ENCODE measurements at places on chromosomes 3 and 15.

DNA sequence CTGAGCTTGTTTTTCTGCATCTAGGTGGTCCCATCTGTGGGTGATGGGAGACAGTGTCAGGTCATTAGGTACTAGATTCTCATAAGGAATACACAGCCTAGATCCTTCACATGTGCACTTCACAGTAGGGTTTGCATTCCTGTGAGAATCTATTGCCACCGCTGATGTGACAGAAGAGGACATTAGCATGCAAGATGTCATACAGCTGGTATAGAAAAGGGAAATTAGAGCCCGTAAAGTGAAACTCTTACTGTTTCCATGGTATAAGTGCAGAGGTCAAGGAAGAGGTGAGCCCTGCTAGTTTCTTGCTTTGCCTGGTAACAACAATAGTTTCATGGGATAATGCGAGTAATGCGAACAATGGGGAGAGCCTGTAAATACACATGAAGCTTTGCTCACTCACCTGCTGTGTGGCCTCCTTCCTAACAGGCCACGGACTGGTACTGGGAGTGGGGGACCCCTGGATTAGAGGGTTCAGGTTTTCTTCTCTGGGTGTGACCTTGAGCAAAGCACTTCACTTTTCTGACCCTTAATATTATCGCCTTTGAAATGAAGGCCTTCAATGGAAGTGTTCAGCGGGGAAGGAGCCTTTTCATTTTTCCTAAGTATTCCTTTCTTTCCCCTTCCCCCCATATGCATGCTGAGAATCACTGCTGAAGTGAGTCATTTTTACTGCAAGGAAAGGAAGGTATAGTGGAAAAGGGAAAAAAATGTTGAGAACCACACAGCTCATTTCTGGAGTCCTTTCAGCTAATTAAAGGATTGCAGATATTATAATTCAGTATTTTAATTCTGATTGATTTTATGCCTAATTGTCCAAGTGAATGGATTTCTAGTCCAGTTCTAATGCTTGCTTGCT, 286.4 kb downstream of the UBE2E2 start:
- DNase-seq: no peak

DNA sequence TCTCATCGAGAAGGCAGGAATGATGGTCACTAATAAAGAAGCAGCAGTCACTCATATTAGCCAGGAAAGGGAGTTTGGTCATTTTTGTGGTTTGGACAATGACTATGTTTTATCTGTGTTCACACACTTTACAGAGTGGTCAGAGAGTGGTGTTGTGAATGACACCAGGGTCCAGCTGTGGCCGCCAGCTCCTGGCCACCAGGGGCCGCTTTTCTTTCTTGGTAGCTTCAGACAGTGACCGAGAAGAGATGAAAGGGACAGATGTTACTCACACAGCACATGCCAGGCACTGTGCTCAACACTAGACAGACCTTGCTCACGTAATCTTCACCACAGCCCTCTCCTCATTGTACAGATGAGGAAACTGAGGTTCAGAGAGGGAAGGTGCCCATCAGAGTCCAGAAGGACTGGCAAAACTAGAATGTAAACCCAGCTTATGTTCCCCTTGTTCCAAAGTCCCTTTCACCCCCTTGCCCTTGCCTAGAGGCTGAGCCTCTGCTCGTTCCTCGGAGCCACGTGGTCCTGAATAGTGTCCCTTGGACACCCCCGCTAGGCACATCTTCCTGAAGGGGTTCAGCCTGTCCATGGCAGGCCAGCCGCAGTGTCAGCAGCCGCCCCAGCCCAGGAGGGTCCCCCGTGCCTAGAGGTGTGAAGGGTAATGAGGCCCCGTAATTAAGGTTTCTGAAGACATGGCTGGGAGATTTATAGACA, 55.6 kb downstream of the CYP11A1 start:
- no peak for DNase-seq

GRCh38 chr3:146948985-146949384, 343.8 kb upstream of the PLSCR5 start:
- DNase-seq: no peak

DNA sequence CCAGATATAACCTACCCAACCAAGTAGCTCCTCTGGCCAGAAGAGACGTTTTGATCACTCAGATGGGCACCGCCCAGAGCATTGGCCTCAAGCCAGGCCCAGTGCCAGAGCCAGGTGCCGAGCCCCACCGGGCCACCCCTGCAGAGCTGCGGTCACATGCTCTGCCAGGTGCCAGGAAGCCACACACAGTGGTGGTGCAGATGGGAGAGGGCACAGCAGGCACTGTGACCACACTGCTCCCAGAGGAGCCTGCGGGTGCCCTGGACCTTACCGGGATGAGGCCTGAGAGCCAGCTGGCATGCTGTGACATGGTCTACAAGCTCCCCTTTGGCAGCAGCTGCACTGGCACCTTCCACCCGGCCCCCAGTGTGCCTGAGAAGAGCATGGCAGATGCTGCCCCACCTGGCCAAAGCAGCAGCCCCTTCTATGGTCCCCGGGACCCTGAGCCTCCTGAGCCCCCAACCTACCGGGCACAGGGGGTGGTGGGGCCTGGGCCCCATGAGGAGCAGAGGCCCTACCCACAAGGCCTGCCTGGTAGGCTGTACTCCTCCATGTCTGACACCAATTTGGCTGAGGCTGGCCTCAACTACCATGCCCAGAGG, 19.1 kb upstream of the APEH start:
- no peak for DNase-seq

- DNase-seq: no peak
Observed at GRCh38 chr3:56347219-56347871, 120.9 kb downstream of the ERC2 start.

- DNase-seq: no peak
Observed at GRCh38 chr3:15102256-15102655, 3.3 kb upstream of the RBSN start.

DNA sequence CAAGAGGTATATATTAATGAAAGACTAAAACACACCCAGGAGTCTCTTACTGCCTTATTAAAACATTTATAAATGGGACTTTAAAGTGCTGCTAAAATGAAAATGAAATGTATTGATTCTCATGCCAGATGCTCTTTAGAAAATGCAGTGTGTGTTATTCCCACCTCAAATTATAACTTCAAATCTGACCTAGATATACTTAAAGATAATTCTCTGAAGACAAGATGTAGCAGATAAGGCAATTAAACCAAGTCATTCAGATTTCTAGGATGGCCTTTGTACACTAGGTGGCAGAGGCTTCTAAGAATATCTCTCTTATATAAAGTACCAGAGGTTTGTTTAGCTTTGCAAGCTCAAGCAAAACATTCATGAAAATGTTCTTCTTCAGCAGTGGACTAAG, 26.9 kb upstream of the GOLGA8B start:
- DNase-seq: no peak

DNA sequence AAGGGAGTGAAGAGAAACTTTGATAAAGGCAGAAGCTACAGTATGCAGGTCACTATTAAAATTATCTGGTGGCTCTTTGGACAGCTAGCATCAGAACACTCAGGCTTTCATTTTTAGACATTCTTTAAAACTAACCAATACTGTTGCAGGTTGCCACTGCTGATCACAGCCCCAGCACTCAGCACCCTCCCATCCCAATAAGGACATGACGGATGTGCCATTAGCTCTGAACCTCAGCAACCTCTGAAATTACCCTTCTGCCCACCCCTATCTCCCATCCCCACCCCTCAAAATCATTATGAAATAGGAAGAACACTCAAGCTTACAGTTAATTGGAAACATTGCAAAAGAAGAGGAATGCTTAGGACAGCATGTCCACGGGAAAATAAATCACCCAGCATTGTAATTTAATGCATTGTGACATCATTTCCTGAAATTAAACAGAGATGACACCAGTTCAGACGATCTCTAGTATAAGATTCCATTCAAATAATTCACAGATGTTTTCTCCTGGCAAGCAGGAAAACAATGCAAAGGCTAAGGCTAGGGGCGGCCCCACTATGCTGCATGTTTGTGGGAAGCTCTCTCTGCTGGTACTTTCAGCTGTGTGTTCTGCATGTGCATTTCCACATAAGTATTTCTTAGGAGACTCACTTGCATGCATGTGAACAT, 71.6 kb downstream of the MEIS2 start:
- no peak for DNase-seq

- DNase-seq: no peak
Observed at GRCh38 chr3:140276703-140277102, 341.7 kb downstream of the CLSTN2 start.

GRCh38 chr3:153130312-153130977, 31.6 kb upstream of the RAP2B start:
- DNase-seq: no peak

DNA sequence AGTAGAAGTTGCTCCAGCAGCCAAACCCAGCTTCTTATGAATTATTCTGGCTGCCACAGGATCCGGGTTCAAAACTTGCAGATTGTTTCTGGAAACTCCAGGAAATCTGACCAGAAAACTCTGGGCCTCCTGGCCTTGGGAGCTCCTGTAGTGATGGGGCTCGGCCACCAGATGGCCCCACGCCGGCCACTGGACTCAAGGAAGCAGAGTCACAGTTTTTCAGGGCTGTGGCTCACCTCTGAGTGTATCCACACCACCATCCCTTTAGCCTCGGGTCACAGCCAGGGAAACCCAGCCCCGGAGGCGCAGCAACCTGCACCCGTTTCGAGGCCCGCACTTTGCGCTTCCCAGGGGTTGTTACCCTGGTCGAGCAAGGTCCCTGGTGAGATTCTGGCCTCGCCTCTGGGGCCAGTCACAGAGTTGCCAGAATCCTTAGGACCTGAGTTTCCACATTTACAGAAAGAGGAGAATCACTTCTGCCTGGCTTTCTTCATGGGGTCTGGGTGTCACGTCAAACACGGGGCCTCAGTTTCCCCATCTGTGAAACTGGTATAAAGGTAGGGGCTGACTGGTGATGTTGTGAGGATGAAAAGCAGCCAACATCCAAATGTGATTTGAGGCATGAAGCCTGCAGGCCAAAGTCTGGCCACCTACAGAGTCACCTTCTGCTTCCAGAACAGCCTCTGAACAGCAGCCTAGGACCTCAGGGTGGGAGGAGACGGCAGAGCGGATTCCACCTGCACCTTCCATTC, 53.5 kb upstream of the LCTL start:
- peak; percentile 31 for DNase-seq

DNA sequence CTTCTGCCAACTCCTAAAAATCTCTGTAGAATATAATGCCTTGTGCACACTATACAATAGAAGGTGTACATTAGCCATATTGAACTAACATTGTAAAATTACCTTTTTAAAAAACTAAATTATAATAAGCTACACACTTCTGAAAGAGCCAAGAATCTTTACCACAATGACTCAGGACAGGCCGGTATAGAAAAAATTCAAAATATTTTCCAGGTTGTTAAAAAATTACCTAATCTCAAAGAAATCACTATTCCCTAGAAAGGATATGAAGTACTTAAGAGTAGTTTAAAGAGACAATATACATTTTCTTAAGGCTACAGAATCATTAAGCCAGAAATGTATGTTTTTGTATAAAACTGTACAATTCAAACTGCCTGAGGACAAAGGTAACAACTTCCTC, 48.5 kb downstream of the TJP1 start:
- DNase-seq: no peak

GRCh38 chr15:27491666-27492621, 521.0 kb downstream of the GABRG3 start:
- DNase-seq: no peak

- no peak for DNase-seq
Observed at GRCh38 chr3:153614140-153614539, 452.1 kb downstream of the RAP2B start.

- DNase-seq: no peak
Observed at GRCh38 chr15:89144491-89144890, 56.2 kb downstream of the ABHD2 start.

DNA sequence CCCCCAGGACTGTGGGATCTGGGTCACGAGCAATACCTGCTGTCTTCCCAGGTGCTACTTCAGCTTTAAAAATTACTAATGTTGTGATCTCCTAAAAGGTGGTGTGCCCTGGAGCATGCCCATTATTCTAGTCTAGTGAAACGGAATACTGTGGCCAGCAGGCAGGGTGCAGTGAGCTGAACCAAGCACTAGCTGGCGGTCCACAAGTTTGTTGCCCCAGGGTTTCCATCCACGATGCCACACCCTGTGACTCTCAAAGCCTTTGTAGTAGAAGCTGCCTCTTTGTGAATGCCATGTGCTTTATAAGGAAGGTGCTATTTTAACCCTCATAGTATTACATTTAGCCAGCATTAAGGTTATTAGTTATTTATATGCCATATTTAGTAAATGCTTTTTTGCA, 49.1 kb downstream of the PXYLP1 start:
- DNase-seq: no peak

DNA sequence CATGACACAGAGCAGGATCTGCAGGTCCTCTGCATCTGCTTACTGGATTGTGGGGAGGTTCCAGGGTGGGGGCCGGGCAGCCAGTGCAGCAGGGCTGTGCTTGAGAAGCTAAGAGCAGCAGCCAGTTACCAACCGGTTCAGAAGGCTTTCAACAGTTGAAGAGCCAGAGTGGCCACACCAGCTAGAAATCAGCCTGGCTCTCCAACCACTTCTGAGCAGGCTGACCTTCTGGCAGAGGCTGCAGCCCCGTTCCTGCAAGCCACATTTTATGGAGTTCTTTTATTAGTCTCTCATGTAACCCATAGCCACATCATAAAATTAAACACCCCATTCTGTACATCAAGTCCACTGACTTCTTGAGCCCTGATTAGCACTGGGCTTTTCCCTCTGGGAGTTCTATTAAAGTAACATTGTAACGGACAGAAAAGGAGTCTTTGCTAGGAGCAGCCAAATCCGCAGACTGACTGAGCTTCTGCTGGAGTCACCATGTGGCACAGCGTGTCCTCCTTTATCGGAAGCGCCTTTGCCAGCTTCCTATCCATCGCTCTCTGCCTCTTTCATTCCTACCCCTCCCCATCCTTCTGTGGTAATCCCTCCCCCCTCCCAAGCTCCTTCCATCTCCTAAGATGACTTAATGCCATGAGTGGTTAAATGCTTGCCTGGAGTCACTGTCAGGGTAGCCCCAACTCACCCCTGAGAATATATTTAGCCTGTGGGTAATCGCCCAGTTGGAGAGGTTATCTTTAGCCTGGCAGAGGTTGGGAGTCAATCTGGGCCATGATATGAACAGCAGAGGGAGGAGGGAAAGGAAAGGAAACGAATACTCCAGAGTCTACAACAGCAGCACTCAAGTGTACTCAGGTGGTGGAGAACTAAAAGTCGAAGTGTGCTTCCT, 138.5 kb upstream of the HES1 start:
- DNase-seq: no peak

GRCh38 chr3:183210862-183211341, 42.2 kb upstream of the B3GNT5 start:
- DNase-seq: no peak

- DNase-seq: no peak
Observed at GRCh38 chr3:40073310-40074007, 236.0 kb upstream of the EIF1B start.

- DNase-seq: no peak
Observed at GRCh38 chr3:126930936-126931600, 51.8 kb upstream of the PLXNA1 start.

- DNase-seq: no peak
Observed at GRCh38 chr3:46500656-46501635, 3.2 kb downstream of the RTP3 start.
